Stimulated activated CD8-positive, alpha-beta memory T cell treated with anti-CD3 and anti-CD28 coated beads, Interleukin-4, amount 100 ng/mL, for 48 hours (primary cell): ENCODE measurements at places on chromosomes 4 and X.

GRCh38 chr4:162706632-162707031 lies 460.1 kb downstream of the NAF1 start:
- no peak for DNase-seq

DNA sequence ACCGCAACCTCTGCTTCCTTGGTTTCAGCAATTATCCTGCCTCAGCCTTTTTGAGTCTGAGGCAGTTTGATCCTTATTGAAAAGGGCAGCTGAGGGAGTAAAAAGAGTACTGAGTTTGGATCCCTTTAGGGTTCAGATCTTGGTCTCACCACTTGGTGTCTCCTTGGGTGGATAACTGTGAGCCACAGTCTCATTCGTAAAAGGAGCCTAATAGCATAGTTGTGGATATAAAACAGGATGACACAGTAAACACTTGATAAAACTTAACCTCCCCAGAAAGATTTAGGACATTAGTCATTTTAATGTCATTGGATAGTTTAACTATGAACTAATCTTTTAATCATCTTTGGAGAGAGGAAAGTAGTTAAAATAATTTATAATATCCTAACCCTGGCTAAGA lies 173.0 kb downstream of the ANK2 start:
- no peak for DNase-seq

- no peak for DNase-seq
Observed at GRCh38 chr4:6575503-6576240, 683 bp downstream of the MAN2B2 start.

DNA sequence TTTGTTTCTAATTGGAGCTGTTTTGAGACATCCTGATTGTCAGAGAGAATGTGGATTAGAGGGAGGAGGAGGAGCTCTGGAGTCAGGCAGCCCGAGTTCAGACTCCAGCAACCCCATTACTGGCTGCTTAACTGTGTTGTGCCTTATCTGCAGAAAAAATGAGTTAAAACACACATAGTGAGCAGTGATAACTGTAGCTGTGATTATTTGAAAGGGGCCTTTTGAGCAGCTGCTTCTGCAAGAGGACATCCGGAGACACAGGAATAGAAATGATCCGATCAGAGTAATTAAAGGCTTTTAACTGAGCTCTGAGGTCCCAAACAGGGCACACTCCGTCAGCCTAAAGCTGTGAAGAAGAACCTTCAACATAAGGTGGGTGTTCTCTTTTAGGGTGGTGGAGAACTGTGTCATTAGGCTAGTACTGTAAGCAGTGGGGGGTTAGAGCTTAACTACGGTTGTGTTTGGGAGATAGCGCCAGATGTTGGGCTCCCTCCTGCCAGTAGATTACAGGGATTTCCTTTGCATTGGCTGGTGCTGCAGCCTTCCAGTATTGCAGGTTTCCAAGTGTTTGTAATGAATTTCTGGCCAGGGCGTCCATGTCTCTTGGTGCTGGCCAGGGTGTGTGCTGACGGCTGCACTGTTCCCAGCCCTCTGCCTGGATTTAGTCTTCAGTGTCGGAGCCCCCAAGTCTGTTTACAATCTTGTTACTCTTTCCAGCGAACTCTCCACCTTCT lies 24.3 kb downstream of the ADD1 start:
- no peak for DNase-seq

DNA sequence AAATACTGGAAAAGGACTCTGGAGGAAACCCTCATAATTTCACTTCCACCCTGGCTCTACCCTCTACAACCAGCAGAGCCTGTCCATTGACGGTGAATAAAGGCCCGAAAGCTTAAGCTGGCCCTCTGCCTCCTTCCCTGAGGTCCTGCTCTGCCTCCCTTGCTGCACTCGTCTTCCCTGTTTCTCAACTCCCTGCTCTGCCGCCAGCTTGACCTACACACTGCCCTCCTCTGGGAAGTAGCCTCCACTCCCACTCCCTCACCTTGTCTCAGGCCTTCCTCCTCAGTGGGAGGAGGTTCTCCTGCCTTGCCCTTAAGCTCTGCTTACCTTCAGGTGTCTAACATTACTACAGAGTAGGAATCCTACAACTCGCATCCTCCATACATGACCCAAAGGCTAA lies 608.6 kb upstream of the NR3C2 start:
- no peak for DNase-seq

DNA sequence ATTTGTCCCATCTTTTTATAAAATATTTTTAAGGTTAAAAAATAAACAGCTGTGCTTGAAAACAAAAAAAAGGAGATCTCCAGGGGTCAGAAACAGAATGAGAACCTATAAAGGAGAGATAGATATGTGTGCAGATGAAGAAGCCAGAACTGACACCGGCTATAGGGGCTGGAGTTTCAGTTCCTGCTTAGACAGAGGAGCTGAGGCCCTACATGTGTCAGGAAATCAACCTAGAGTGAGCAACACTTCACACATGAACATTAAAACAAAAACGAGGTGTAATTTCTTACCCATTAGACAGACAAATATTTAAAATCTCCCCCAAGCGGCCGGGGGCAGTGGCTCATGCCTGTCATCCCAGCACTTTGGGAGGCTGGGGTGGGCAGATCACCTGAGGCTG lies 17.8 kb upstream of the HUWE1 start:
- no peak for DNase-seq

GRCh38 chrX:152896450-152896849 lies 1.4 kb upstream of the ZNF185 start:
- no peak for DNase-seq

DNA sequence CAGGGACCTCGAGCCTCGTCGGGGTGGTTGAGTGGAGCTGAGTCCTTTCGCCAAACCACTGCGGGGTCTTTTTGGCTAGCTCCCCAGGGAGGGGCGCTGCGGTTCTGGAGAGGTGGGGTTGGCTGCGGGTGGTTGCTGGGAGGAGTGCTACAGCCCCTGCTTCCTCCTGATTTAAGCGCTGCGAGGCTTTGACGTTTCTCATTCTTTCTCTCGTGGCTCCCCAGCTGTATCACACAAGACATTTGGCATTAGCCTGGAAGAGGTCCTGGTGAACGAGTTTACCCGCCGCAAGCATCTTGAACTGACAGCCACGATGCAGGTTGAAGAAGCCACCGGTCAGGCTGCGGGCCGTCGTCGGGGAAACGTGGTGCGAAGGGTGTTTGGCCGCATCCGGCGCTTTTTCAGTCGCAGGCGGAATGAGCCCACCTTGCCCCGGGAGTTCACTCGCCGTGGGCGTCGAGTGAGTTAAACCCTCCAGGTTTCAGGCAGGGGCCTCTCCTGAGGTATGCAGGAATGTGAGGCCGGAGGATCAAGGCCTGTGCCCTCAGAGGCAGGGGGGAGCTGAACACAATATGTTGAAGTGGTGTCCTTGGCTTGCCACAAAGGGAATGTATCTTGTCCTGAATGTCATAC lies 25.5 kb downstream of the ARHGAP36 start:
- no peak for DNase-seq

DNA sequence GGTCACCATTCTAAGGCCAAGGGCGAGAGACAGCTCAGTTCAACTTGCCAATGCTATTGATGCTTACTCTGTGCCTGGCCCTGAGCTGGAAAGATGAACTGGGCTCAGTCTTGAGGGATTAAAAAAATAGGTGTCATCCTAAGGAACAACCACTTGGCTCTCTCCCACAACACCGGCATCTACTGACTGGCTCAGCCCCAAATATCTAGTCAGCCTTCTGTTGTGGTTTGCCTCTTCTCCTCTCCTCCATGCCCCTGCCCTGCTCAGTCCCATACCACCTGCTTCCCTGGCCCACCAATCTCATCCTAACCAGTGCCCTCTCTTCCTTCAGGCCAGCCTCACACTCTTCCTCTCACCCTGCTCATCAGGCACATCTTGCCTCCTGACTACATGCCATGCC lies 29.6 kb downstream of the KDM5C start:
- no peak for DNase-seq
